Inflammatory macrophage treated with lipopolysaccharide for 4 hours (primary cell): ENCODE measurements at places on chromosomes 1 and 21.

- no peak for DNase-seq
Observed at GRCh38 chr1:171477804-171478203, 7.5 kb upstream of the PRRC2C start.

DNA sequence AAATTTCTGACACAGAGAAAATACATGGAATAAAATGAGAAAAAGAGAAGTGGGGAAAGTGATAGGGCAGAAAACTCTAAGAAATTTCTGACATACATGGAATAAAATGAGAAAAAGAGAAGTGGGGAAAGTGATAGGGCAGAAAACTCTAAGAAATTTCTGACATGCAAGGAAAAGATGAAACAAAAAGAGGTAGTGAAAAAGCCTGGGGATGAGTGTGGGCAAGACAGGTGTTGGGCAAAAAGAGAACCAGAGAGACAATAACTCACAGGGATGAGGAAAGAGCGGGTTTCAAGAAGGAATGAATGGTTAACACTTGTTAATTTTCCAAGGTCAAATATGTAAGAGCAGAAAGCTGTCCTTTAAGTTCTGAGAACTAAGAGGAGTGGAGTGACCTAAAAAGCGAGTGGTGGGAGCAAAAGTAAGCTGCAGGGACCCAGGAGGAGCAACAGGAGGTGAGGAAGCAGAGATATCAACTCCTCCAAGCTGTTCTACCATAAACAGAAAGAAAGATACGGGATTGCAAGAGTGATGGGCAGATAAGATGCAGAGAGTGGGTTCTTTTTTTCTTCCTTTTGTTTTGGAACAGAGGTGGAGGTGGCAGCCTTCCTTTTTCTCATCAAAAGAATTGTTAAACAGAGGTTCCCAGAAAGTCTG, 29.9 kb upstream of the EXO1 start:
- peak; percentile 47 for DNase-seq

- no peak for DNase-seq
Observed at GRCh38 chr1:167737169-167737568, 15.4 kb downstream of the MPZL1 start.

DNA sequence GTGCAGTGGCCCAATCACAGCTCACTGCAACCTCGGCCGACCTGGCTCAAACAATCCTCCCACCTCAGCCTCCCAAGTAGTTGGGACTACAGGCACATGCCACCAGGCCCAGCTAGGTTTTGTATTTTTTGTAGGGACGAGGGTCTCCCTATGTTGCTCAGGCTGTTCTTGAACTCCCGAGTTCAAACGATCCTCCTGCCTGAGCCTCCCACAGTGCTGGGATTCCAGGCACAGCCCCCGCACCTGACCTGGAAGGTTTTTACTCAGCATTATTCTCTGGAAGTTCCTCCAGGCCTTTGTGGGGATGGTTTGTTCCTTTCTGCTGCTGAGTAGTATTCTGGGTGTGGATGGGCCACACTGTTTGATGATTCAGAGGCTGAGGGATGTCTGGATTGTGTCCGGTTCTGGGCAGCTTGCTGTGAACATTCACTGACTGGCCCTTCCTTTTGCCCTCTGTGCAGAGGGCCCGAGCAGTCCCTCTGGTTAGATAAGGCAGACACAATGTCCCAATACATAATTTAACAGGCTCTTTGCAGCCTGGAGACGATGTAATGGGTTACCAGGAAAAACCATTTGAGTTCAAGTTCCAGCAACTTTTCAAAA, 6.0 kb upstream of the TRAPPC10 start:
- DNase-seq = no peak

DNA sequence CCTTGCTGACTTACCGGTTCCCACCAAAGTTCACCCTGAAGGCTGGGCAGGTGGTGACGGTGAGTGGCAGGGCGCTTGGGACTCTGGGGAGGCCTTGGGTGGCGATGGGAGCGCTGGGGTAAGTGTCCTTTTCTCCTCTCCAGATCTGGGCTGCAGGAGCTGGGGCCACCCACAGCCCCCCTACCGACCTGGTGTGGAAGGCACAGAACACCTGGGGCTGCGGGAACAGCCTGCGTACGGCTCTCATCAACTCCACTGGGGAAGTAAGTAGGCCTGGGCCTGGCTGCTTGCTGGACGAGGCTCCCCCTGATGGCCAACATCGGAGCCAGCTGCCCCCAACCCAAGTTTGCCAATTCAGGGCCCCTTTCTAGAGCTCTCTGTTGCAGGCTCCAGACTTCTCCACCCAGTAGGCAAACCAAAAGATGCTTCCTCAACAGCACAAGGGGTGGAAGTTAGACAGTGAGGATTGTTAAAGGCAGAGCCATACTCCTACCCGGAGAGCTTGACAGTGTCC, 16.4 kb upstream of the SEMA4A start:
- no peak for DNase-seq

- DNase-seq = no peak
Observed at GRCh38 chr1:30733493-30733892, 10.1 kb upstream of the MATN1 start.

DNA sequence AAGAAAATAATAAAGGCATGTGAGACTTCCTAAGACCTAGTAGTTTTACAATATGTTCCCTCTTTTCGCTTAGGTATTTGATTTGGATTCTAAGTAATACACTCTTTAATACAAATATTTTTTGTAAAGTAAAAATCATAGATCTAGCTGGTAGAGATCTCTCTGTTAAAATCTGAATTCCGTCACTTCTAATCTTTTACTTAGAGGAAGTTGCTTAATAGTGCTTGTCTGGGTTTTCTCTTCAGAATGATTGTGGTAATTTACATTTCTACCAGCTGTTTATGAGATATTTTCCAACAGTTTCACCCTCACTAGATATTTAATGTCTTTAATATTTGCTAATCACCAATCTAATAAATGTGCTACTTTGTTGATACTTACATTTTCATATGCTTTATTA, 23.3 kb downstream of the RBM11 start:
- peak; percentile 34 for DNase-seq

DNA sequence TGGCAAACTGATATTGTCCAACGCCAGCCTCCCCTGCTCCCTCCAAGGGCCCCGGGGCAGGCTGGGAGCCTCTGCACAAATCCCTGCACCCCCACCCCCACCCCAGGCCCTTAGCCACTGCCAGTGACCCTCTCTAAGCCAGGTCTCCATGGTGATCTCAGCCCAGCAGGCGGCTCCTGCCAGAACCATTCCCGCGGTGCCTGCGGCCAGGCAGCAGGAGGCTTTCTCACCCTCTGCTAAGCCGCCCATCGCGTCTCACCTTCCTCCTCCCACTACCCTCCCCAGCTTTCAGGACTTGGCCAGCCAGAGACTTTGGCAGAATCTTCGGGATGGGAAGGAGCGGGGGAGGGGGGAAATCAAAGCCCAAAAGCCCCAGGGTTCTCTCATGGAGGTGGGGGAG, 46.8 kb upstream of the WASF2 start:
- DNase-seq = no peak

DNA sequence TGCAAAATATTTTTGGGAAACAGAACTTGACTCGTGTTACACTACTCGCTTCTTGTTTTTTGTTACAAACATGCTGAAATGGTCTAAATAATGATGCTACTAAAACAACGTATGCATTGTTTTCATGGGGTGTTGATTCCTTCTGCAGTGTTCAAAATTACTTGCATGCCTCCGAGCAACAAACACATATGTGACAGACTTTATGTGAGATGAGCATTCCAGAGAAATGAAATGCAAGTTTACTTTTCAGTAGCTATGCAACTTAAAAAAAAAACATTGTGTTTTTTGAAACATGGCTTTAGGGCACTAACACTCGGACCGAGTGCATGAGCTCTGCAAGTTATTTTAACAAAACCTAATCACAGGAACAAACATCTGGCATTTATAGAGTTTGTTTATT, 84.8 kb downstream of the CAMTA1 start:
- DNase-seq = no peak

GRCh38 chr1:23384312-23385058, 14.8 kb upstream of the ZNF436 start:
- DNase-seq = peak; percentile 71

DNA sequence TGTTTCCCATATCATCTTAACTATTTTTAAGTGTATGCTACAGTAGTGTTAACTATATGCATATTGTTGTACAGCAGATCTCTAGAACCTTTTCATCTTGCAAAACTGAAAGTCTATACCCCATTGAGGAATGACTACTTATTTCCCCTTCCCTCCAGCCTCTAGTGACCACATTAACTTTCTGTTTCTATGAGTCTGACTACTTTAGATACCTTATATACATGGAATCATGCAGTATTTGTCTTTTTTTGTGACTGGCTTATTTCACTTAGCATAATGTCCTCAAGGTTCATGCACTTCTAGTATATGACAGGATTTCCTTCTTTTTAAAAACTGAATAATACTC, 96.5 kb upstream of the BTG3 start:
- DNase-seq = peak; percentile 63

- DNase-seq = no peak
Observed at GRCh38 chr1:119914071-119914470, 17.8 kb upstream of the ADAM30 start.

GRCh38 chr1:115062542-115063004, 26.7 kb downstream of the TSPAN2 start:
- no peak for DNase-seq

GRCh38 chr1:241894016-241894415, 46.0 kb downstream of the EXO1 start:
- DNase-seq = no peak

DNA sequence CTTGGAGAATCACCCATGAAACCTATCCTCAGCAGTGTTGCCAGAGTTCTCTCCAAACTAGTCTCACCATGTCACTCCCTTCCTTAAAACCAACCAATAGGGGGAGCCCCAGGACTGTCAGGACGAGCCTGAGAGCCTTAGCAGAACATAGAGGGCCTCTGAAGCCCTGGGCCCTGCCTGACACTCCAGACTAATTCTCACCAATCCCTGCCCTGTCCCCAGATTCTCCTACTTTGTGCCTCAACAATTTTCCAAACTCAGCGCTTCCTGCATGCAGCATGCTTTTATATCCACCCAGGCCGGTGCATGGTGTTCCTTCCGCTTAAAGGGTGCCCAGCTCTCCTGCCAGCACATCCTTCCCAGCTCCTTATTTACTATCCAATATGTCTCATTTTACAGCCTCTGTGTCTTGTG, 42.7 kb downstream of the HSD3B1 start:
- DNase-seq = peak; percentile 77

- no peak for DNase-seq
Observed at GRCh38 chr1:53640701-53641075, 98.3 kb downstream of the GLIS1 start.

GRCh38 chr21:34085129-34085528, 11.8 kb downstream of the MRPS6 start:
- no peak for DNase-seq

DNA sequence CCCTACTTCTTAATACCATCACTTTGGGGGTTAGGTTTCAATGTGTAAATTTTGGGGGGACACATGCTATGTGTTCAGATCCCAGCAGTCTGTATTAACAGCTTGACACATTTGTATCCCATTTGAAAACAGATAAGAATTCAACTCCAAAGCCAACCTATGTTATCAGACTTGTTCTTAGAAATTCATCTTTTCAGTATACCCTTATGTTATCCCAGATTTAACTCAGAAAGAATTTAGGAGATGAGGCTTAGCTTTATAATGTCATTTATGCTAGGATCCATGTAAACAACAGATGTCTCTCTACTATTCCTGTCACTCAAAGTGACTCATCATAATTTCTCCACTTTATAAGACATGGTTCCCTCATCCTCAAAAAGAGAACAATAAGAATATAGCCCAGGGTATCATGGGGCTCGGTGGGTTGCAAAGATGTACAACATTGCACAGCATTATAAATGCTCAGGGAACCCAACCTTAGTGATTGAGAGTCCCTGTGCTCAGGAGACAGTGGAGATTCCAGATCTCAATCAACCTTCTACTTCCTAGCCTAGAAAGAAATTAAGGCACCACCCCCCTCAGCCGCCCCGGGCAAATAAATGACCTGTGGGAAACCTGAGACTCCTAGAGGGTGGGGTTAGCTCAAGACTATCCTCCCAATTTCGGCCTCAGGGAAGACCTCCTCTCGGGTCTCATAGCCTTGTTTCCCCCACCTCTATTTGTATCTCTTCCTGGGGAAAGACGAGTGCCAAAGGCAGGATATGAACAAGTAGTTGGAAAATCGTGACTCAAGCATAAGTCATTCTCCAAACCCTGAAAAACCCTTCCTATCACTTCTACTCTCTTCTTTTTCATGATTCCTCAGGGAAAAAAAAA, 265.1 kb upstream of the CAMK1G start:
- DNase-seq = no peak
